Activated CD8-positive, alpha-beta memory T cell treated with anti-CD3 and anti-CD28 coated beads, Interleukin-2, amount 50 U/mL, for 48 hours (primary cell): ENCODE measurements at places on chromosomes 3 and 15.

- no peak for DNase-seq
Measured at GRCh38 chr3:138960417-138960852, 13.4 kb downstream of the FOXL2NB start.

GRCh38 chr15:50558012-50558411 is 11.5 kb upstream of the USP50 start:
- DNase-seq = no peak

DNA sequence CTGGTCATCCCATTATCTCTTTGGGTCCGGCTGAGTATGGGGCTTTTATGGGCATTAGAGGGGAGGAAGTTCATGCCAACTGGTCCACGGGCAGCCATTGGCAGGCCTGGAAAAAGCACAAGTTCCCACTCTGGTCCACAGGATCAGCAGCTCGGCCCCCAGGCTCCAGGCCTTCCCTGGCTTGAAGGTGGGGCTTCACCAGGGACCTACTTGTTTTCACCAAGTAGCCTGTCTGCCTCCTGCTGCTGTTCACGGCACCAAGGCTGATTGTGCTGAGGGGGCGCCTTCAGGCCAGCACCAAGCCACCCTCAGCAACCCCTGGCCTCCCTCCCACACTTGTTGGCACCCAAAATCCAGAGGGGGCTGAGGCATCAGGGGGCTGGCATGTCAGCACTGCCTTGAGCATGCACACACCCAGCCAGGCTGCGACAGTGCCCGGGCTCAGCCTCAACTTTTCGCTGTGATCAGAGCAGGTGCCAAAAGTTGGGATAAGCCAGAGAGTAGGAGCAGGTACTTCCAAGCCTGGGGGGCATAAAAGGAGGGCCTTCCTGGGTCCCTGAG is 9.1 kb upstream of the TOP2B start:
- DNase-seq = no peak

DNA sequence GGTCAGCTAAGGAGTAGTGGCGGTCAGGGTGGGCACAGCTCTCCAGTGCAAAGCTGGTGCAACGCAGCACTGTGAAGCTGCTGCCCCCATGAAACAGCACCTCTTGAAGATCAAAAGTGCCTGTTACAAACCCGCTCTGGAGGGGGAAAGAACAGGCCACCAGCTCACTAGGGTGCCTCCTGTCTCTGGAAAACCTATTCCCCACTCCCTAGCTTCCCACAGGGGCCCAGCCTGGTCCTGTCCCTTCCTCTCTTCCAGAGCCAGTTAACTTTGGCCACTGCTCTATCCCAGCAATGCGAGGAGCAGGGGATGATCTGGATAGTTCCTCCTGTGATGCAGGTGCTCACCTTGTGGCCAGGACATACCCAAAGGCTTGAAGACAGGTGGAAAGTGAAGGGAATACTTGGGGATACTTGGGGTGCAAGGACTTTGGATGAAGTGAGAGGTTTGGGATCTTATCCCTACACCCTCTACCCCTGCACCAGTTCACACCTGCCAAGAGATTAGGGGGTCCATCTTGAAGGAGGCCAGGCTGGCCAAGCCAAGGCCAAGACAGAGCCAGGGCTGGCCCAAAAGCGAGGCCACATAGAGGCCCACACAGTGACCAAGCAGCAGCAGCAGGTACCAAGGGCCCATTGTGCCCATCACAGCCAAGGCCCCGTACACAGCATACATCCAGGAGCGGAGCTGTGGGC is 4.2 kb downstream of the HHATL start:
- peak; percentile 40 for DNase-seq

GRCh38 chr15:52417957-52418356 is 110.7 kb downstream of the MYO5A start:
- no peak for DNase-seq

GRCh38 chr15:42066764-42067415 is 27.5 kb downstream of the PLA2G4D start:
- no peak for DNase-seq

DNA sequence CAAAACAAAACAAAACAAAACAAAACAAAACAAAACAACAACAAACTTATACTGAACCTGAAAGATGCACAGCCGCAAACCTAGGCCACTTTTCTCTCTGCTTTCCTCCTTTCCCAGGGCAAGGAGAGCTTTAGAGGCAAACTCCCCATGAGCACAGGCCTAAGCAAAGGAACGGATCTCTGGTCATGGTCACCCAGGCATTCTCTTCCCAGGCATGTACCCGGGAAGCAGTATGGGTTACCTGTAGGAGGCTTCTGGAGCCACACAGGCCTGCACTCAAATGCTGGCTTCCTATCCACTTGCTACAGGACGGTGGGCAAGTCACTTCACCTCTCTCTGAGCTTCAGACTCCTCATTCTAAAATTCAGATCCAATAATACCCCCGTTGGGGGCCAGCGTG is 171.8 kb downstream of the SMAD6 start:
- DNase-seq = no peak
